ENCODE measurements at places on chromosomes 7 and 10.

DNA sequence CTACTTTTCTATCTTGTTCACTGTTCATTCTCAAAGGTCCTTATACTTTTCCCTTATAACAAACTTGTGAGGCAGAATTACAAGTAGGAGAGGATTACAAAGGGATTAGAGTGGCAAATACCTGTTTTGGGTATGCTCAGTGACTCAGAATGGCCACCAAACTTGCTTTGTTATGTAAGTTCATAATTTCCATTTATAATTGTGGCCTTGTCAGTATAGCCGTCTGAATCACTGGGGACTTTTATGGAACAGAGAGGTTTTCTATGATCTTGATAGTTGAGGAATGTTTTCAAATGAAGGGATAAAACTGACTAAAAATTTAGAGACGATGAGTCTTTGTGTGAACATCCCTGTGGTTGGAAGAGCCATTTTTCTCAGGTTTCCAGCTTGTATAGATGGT lies 116.2 kb downstream of the SND1 start:
- no peak for DNase-seq

- no peak for DNase-seq
Measured at GRCh38 chr10:33126742-33127141, 168.7 kb upstream of the ITGB1 start.

DNA sequence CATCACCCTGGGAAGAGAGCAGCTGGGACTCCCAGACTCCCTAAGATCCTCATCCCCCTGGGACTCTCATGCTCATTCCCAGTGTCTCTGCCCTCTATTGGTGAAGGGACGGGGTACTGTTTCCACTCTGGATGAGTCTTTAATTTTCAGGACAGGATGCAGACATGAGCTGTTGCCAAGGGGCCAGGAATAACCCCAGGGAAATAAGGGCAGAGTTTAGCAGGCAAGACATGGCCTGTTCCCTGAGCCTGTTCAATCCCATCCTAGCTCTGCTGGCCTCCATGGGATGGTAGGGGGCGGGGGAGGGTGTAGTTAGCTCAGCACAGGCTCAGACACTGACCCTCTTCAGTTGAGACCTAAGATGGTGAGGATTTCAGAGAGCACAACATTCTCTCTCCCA lies 14.0 kb downstream of the C10orf105 start:
- no peak for DNase-seq

- DNase-seq: no peak
Measured at GRCh38 chr10:92989250-92989649, 71.3 kb upstream of the CYP26C1 start.

DNA sequence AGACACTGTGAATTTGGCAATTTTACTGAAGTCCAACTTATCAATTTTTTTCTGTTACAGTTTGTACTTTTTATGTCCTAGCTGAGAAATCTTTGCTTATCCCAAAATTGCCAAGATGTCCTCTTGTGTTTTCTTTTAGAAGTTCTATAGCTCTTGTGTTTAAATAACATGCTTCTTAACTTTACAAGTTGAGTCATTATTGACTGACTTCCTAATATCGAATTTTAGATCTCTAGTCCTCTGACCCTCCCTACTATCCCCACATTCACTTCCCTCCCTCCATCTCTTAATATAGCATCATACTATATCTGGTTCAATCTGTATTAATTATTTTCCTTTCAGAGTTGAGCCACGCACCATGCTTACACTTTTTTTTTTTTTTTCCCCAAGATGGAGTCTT lies 61.9 kb downstream of the MRPL32 start:
- DNase-seq: no peak

- DNase-seq: no peak
Measured at GRCh38 chr7:48780862-48781261, 143.5 kb upstream of the CDC14C start.

DNA sequence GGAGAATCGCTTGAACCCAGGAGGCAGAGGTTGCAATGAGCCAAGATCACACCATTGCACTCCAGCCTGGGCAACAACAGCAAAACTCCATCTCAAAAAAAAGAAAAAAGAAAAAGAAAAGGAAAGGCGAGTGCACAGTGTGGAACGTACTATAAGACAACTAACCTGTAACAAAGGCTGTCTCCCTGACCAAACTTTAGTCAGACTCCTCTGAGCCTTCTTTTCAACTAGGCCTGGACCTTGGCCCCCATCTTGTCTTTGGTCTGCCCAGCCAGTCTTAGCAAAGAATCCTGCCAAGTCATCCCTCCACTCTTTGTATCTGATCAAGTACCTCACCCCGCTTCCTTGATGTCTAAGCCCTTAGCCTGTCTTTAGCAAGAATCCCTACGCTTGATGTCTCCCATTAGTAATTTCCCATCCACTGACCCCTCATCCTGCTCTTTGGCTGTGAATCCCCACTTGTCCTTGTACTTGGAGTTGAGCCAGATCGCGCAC lies 68.9 kb upstream of the KDM7A start:
- DNase-seq: no peak

GRCh38 chr7:142383841-142384492 lies 126.1 kb upstream of the PRSS58 start:
- DNase-seq: no peak

- no peak for DNase-seq
Measured at GRCh38 chr7:151298765-151299164, 42.8 kb upstream of the NUB1 start.

GRCh38 chr10:7857262-7857661 lies 39.0 kb downstream of the TAF3 start:
- DNase-seq: no peak

GRCh38 chr7:105602325-105603305 lies 21.3 kb upstream of the EFCAB10 start:
- DNase-seq: no peak

DNA sequence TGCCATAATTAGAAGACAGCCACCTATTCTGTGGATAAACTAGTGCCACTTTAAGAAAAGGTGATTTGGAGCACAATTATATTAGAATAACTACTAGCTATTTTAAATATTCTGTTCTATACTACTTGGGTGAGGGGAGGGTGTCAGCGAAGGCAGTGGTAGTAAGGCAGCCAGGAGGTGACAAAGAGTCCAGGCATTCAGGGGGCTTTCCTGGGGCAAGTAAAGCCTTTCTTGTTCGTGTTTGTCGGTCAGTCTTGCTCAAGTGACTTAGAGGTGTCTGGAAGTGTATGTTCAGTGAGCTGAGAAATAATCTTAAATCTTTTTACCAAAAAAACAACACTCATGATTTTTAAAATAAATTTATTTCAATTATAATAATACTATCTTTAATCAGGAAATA lies 34.4 kb downstream of the ADD3 start:
- no peak for DNase-seq

DNA sequence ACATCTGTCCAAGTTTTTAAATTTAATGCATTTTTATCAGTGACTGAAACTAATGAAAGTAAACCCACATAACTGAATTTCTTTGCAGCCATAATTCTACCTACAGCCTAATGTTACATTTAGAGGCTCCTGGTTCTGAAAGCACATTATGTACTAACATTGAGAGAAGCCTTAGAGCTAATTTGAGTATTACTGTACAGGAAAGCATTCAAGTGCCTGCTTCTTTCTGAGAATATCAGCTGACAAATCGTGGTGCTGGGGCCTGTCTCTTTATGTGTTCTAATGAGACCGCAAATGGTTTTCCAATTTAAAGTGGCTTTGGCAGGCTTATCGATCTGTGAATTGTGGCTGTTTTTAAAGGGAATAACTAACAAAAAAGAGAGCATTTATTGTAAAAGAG lies 32.3 kb upstream of the DGKB start:
- no peak for DNase-seq

GRCh38 chr10:31745612-31746376 lies 182.8 kb downstream of the ARHGAP12 start:
- DNase-seq: no peak

DNA sequence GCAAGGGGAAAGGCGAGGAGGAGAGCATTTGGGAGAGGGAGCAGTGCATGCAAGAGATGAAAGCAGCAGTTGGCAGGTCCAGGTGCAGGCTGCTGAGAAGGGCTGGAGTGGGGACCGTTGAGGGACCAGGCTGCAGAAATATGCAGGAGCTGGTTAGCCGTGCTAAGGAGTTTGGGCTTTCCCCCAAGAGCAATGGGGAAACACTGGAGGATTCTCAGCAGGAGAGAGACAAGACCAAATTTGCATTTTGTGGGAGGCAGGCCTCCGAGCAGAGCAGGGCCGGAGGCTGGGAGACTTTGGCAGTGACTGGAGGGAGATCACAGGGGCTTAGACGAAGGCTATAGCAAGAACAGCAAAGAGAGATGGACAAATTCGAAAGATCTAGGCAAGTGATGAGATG lies 11.8 kb downstream of the BTBD16 start:
- DNase-seq: no peak

- DNase-seq: no peak
Measured at GRCh38 chr7:44374007-44374763, 48.8 kb upstream of the CAMK2B start.

- no peak for DNase-seq
Measured at GRCh38 chr7:134587750-134588149, 38.8 kb downstream of the AKR1B15 start.

DNA sequence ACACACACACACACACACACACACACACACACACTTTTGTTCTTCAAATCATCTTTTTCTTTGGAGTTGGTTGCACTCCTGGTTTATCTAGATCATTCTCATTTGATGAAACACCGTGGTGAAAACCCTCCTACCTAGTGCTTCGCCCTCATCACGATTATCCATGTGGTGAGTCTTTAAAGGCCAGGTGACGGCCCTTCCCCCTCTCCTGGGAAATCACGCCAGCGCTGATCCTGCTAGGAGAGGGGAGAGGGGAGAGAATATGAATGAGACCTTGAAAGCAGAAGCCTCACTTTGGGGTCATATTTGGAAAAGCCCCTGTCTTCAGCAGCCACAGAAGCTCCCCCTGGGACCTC lies 103.9 kb upstream of the LRRC4 start:
- no peak for DNase-seq

DNA sequence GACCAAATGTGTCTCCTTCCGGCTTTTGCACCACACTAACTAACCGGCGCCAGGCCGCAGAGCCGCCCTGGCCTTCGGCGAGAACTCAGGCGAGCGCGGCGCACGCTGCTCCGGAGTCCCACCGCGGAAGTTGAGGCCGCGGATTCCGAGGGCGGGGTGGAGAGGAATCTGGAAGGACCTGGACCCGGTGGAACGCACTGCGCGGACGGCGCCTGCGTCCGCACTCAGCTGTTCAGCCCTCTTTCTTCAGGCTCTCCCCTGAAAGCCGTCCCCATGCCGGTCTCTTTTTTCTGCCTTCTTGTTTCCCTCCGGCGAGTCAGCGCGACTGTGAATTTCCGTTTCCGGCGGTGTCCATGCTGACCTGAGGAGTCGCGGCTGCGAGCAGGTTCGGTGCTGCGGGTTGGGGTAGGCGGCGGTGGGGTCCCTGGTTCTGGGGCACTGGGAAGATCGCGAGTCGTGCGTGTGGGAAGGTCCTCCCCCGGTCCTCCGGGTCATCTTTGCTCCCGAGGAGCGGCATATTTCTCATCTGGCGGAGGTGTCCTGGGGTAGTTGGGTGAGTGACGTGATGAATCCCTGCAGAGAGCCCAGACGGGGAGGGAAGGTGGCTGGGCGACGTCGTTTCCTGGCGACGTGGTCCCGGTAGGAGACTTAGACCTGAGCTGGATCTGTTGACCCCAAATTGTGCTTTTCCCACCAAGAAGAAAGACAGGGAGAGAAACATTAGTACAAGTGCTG lies at the start of gene BMS1:
TSS of gene BMS1 (plus strand) at position 350 of the 735 bp plus-strand sequence. CDS start 1,600 bp downstream, outside the sequence.
- DNase-seq: peak; percentile 75

DNA sequence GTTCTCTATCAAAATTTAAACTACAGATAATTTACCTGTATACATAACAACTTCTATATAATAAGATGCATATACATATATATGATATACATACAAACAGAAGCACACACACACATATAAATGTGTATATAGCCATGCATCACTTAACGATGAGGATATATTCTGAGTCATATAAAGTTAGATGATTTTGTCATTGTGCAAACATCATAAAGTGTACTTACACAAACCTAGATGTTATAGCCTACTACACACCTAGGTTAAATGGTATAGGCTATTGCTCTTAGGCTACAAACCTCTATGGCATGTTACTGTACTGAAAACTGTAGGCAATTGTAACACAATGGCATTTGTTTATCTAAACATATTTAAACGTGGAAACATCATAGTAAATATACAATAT lies 937.6 kb upstream of the KCND2 start:
- DNase-seq: no peak

GRCh38 chr7:33129806-33130153 lies 416 bp downstream of the BBS9 start:
- DNase-seq: no peak

- DNase-seq: no peak
Measured at GRCh38 chr10:35353805-35354204, 17.5 kb downstream of the CCNY start.

DNA sequence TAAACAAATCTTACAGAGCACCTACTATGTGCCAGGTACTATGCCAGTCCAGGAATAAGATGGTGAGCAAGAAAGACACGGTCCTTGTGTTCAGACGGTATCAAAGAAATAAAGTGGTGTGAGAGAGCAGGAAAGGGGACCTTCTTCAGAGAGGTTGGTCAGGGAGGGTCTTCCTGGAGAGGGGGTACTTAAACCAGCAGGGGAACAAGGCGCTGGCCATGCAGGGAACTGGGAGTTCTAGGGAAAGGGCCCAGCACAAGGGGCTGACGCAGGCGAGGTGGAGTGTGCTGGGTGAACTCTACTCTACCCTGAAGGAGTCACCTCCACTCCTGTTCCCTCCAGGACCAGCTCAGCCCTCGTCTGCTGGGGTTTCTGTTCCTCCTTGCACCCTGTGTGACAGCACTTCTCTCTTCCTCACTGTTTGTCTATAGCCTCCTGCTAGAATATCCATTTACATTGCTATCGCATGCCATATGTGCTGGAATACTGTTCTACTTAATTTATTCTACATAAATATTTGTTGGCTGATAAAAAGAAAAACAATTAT lies 73.5 kb downstream of the AOAH start:
- DNase-seq: no peak

GRCh38 chr7:149879766-149880637 lies 6.2 kb downstream of the ATP6V0E2 start:
- no peak for DNase-seq

GRCh38 chr10:122172361-122173008 lies 98.6 kb upstream of the BTBD16 start:
- DNase-seq: no peak

- no peak for DNase-seq
Measured at GRCh38 chr7:144709066-144709465, 126.8 kb downstream of the TPK1 start.

DNA sequence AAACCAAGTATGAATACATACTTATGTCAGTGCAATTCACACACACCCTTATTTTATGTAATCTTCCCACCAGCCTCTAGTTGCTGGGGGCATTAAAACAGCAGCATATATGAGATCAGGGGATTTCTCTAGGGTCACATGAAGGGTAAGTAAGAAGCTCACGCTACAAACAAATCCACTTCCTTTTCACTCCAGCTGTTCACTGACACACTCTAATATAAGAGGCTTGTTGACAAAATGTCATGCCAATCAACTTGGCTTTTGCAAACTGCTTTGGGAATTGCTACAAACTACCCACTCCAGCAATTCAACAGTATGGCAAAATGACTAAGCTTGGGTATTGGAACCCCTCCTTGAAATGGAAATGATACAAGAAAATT lies 10.3 kb downstream of the FAM3C start:
- no peak for DNase-seq
